ENCODE measurements at places on chromosomes 3 and 15. TPM values are rescaled to one million over a fixed set of nuclear protein-coding genes. Genes with fewer than 3 reads are reported as not detected.
A peak's percentile ranks its signal among the peaks of the same experiment; 100 is the strongest.

The DPPA4 gene
- not detected for total RNA-seq

The CYP8B1 gene
- total RNA-seq, result not detected

The SLC12A8 gene
- total RNA-seq, result not detected

The GOLGA8T gene
- not detected for total RNA-seq

The CFAP92 gene
- not detected for total RNA-seq

The NOX5 gene
- not detected for total RNA-seq

The RASSF1 gene
- 31.8 TPM for total RNA-seq

The C3orf85 gene
- not detected for total RNA-seq

The CALML4 gene
- total RNA-seq, result 2.4 TPM

The PP2D1 gene
- total RNA-seq, result not detected

DNA sequence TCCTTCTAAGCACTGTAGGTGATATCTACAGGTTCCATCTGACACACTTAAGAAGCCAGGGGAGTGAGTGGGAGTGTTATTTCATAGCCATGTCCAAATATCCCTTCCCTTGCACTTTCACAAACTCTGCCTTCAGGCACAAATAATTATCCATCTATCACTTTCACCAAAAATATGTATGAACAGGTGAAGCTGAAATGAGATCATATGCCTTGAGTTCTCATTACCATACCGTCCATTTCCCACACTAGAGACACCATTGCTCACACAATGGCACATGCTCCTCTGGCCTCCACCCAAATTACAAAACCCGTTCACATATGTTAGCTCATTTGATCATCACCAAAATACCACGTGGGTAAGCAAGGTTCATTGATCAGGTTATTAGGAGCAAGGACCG lies 151.9 kb upstream of the BNIP2 start:
- no peak for DNase-seq

DNA sequence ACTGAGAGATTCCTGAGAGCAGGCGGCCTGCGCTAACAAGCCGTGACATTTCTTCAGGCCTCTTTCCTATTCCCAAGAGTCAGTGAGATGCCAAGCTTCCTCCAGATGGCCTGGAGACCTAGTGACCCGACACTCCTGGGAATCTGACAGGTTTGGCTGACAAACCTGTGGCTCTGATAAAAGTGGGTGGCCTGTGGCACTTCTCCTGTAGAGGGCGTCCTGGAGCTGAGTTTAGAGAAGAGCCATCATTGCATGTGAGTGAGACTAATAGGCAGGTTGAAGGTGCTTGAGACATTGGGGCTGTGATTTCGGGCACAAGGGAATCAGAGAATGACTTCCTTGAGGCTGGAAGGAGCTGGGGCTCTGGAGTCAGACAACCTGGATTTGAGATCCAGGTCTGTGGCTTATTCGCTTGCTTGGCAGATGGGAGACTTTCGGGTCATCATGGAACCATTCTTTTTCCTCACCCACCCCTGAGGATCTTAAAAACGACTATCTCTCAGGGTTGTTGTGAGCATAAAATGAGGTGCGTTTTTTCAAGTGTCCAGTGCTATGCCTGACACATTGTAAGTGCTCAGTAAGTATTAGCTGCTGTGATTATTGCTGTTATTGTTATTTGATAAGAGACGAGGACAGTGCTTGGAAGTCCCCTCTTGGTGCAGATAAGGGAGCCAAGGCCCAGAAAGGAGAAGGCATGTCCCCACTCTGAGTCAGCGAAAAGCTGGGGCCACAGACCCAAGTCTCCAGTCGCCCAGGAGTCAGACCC lies 77.2 kb downstream of the SCN10A start:
- DNase-seq, result peak; percentile 1

DNA sequence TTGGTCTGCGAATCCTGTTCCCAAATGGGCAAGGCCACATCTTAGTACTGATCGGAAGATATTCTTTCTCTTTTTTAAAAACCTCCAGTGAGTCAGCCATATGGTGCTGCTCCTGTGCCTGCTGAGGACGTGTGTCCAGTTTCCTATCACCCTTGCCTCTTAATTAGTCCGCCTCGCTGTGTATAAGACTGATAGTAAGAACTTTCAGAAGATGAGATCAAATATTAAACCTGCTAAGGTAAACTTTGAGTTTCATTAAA lies 612 bp downstream of the UBA5 start:
- no peak for DNase-seq

GRCh38 chr3:180036092-180036670 lies 556 bp downstream of the PEX5L start:
- DNase-seq, result no peak

DNA sequence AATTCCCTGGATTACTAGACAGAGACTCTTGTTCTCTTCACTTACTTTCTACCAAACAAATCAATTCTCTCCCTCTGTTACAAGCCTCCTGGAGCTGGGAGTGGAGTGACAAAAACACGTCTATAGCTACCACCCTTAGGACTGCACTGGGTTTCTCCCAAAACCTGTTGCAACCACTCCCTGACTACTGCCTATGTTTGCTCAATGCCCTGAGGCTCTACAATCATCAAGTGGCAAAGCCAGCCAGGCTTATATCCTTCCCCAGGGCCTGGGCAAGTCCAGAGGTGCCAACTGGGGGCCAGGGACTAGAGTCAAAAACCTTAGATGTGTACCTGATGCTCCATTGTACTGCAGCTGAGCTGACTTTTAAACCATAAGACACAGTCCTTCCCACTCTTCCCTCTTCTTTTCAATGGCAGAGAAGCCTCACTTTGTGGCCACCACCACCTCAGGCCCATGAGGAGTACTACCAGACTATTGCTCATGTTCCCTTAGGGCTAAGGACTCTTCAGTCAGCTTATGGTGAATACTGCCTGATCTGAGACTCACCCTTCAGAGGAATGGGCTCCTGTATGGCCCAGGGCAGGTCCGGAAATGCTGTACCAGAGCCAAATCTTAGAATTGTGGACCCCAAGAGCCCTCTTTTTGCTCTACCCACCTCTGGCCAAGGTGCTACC lies 125.4 kb upstream of the PLCL2 start:
- DNase-seq, result no peak

- DNase-seq, result no peak
Measured at GRCh38 chr15:44636976-44637375, 26.5 kb downstream of the SPG11 start.

DNA sequence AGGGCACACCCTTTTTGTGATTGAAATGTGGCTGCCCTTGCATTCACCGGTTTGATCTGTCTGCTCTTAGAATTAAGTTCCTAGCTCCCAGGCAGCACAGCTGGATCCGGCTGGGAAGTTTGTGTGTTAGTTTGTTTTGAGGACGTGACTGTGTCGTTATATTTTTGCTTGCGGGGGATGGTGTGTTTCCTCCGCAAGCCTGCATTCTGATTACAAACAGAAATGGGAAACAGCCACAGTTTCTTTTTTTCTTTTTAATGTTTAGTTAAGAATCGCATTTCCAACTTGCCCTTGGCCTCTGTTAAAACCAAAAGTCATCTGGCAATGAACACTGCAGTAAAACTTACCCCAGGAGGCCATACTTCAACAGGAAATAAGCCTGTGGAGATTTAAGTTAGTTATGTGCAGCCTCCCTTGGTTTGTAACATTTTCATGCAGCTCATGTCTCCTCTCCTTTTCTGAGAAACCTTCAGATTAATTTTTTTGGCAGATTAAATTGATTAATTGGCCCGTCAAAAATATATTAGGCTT lies 888 bp downstream of the TMOD3 start:
- DNase-seq, result no peak

DNA sequence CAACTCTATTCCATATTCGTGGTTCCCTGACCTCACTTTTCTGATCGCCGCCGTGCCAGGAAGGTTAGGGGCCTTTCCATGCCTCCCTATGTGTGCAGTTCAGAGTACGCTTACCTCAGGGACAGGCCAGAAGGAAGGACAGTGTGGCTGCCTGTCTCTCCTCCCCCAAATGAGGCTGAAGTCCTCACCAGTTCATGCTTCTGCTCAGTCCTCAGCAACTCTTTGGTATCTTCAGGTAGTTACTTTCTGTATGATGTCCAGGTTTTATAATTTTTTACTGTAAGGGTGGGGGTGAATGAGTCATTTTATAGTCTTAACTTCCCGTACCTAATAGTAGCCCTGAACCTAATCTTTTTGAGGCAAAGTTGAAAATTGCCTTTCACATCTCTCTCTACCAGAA lies 98.7 kb downstream of the VPS8 start:
- DNase-seq, result no peak

GRCh38 chr3:14222900-14223594 lies 44.4 kb downstream of the LSM3 start:
- no peak for DNase-seq

- peak; percentile 68 for DNase-seq
Measured at GRCh38 chr3:71585887-71586809, 2.6 kb upstream of the FOXP1 start.

DNA sequence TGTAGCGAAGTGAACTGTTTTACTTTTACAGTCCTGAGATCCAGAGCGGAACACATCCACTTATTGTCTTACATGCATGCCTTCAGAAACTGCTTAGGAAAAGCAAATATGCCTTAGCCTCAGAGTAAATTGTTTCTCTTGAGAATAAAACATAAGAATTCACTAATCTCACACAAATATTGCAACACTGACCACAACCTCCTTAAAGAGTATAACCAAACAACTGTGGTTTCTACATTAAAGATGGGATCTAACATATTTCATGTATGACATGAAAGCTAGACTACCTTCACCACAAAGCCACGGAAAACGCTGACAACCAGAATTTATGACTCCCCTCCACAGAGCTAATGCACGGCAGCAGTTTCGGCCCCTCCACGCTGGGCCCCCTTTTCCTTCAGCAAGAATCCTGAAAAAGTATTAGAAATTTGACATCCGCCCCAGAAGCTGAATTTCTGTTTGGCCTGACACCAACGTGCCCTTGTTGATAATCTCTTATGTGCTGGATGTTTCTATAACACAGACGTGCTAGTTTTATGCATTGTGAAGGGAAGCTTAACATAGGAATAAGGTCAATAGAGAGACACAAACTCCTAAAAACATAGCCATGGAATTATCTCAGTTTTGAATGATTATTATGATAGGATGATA lies 84.6 kb downstream of the GREM1 start:
- no peak for DNase-seq

DNA sequence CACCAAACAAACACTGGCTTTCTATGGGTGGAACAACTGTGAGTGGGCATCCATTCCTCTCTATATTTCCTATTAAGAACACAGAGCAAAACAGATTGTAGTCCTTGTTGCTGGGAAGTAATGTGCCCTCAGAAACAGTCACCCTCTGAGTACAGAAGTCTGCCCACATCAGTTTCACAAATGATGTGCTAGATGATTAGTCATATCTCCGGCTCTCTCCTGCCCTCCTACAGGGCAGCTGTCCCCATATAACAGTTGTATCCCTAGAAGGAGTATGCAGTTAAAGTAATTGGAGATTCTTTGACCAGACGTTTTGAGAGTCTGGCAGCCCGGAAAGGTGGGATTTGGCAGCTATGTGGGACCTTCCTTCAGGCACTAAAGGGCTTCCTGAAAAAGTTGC lies 159.9 kb downstream of the APBA2 start:
- no peak for DNase-seq

DNA sequence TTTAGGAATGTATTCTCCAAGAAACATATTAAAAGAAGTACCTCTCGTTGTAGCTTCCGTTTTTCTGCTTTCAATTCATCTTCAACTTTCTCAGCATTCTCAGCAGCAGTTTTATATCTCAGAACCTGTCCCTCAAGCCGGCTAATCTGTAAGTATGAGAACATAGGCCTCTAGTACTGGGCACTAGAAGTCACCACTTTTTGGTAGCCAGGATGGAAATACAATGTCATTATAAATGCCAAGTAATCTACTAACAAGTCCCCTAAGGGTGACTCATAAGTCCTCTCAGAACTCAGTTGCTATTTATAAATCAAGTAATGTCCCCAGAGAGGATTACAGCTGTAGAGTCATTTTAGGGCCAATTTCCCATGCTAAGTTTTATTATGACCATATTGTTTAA lies 61.1 kb downstream of the MLH1 start:
- no peak for DNase-seq

DNA sequence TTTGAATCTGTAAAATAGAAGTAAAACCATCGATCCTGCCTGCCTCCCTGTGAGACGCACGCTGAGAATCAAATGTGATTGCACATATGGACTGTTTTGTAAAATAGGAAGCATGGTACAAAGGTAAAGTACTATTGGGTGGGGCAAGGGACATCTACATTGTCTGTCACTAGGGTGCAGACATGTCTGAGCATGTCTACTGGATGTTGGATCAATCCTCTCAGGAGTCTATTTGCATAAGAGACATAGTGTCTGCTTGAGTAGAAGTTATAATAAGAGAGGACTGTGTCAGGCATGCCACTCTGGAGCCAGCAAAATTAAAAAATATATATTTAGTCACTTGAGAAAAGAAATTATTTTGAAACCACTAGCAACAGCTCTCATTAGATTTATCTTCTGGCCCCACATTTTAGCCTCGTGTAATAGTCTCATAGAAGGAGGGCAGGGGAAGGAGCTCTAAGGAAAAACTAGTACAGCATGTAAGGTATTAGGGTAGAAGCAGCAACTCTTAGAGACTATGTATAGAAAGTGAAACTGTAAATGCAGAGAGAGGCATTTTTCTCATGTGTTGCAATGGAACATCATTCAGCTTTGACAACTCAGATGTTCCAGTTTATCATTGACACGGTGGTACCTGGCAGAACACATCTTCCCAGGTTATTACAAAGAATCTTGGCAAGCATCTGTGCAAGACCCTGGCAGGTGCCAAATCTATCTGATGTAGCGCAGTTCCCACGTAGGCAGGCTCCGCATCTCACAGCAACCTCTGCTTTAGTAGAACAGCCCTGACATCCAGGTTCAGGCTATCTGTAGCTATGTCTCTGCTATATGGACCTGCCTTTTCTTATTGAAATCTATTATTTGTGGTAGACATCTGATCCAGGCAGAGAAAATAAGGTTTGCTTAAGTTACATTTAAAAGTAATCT lies 85.2 kb upstream of the CHL1 start:
- no peak for DNase-seq

DNA sequence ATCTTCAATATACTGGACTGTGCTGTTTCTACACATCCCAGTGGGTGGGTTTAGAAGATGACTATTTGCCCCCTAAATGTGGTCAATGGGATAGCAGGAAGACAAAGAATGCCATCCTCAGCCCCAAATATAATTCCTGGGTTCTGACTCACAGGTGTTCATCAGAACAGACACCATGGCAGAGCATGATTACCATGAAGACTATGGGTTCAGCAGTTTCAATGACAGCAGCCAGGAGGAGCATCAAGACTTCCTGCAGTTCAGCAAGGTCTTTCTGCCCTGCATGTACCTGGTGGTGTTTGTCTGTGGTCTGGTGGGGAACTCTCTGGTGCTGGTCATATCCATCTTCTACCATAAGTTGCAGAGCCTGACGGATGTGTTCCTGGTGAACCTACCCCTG lies 3.0 kb downstream of the CXCR6 start:
- no peak for DNase-seq
